Activated CD8-positive, alpha-beta memory T cell treated with anti-CD3 and anti-CD28 coated beads for 36 hours (primary cell): ENCODE measurements at places on chromosomes 5 and 9. TPM values are rescaled to one million over a fixed set of nuclear protein-coding genes. Genes with fewer than 3 reads are reported as not detected.

Gene SAPCD2
- total RNA-seq: 16.5 TPM

Gene DND1
- total RNA-seq: 3.4 TPM

Gene LHX3
- not detected for total RNA-seq

Gene PCA3
- not detected for total RNA-seq

Gene PHF24
- total RNA-seq: not detected

Gene LCN9
- total RNA-seq: not detected
